Hypothalamus (tissue), 51 donors: ENCODE measurements at places on chromosomes 4 and X.

GRCh38 chr4:27198246-27198645 is 337.6 kb downstream of the STIM2 start:
- no peak for DNase-seq

GRCh38 chr4:8556341-8557150 is 23.6 kb upstream of the GPR78 start:
- no peak for DNase-seq

DNA sequence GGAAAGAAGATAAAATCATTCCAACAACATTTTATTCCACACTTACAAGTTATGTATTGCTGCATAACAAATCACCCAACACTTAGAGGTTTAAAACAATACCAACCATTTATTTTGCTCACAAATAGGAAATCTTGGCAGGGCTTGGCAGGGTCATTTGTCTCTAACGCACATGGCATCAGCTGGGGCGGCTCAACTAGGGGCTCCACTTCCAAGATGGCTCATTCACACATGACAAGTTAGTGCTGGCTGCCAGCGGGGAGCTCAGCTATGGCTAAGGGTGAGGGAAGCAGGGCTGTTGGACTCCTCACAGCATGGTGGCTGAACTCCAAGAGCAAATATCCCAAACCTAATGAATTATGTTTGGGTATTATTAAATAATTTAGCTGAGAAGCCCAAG is 377.0 kb downstream of the ZNF674 start:
- no peak for DNase-seq

GRCh38 chr4:181948839-181949382 is 294.3 kb upstream of the TENM3 start:
- no peak for DNase-seq

DNA sequence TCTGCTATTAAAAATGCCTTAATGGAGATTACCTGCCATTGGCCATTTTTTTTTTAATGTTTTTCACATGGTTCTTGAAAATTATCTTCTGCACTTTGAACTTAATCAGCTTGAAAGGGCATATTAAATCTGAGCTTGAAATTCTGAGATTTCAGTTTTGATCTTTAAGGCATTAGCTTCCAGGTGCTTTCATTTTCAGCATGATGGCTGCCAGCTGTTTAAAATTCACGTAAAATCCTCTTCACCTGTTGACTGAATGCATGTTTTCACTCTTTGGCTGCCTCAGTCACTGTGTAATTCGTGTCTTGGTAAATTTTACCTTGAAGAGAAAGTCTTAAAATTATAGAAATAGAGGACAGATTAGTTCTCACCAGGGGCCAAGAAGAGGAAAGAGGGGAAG is 39.6 kb downstream of the SMAD1 start:
- no peak for DNase-seq

- DNase-seq: no peak
These were observed 5.1 kb downstream of the ANXA3 start for GRCh38 chr4:78556665-78557064.

DNA sequence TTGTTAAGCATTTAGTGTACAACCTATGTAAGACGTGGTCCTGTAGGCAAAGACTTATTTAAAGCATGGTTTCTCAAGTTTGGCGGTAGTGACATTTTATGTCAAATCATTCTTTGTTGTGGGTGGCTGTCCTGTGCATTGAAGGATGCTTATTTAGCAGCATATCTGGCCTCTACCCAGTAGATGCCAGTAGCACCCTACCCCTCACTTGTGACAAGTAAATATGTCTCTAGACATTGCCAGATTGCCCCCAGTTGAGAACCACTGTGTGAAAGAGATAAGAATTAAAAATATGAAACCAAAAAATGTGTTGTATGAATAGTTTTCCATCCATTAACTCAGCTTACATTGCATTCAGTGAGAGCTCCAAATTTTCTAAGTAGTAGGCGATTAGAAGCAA is 25.5 kb downstream of the MMAA start:
- DNase-seq: no peak

GRCh38 chr4:15368856-15369255 is 59.0 kb upstream of the C1QTNF7 start:
- DNase-seq: no peak

GRCh38 chr4:40199999-40200874 is 3.4 kb downstream of the RHOH start:
- DNase-seq: no peak

DNA sequence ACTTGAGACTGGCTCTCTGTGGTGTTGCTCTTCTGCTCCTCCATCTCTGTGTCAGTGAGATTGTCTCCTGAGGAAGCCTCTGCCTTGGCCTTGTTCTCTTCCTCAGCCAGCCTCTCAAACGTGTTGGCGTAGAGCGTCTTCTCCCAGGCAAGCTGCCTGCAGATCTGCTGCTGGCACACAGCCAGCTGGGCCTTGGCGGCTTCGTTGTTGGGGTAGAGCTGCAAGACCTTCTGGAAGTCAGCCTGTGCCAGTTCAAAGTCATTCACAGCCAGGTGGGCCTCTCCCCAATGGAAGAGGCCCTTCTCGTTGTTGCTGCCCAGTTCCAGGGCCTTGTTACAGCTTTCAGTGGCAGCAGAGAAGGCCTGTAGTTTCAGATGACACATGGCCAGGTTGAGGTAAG is 159.1 kb downstream of the NDST3 start:
- no peak for DNase-seq

DNA sequence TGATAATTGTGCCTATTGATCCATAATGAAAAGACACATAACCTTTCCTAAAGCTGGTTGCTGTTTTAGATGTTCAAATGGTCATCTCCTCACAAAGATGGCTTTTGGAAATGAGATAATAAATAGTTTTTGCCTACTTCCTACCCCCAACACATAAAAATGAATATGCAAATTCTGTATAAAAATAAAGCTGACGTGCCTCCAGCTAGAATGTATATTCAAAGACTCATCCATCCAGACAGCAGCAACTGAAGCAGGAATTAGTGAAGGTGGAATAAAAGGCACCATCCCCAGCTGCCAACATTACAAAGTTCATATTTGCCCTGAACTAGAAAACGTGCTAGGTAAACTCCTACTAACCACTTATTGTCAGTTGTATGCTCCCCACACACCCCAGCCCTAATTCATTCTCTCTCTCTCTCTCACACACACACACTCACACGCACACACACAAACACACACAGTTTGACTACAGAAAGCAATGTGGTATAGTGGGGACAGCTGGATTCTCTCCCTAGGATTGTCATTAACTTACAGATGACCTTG is 53.6 kb downstream of the PCDH19 start:
- no peak for DNase-seq
